ENCODE measurements at places on chromosomes 6 and 20. TPM values are rescaled to one million over a fixed set of nuclear protein-coding genes. Genes with fewer than 3 reads are reported as not detected.

Gene RBM24
- total RNA-seq = 12.5 TPM

Gene BACH2
- total RNA-seq = 0.46 TPM

Gene SLC22A2
- 1.1 TPM for total RNA-seq

Gene PSORS1C1
- total RNA-seq = 1.5 TPM

Gene MYBL2
- total RNA-seq = 48.8 TPM

Gene PLCG1
- total RNA-seq = 18.5 TPM

Gene SLC32A1
- not detected for total RNA-seq

Gene PRR18
- not detected for total RNA-seq

Gene CCN2
- total RNA-seq = 82.6 TPM

Gene IL17A
- not detected for total RNA-seq

GRCh38 chr20:32466739-32467505 is 108.8 kb downstream of the ASXL1 start:
- DNase-seq = no peak

DNA sequence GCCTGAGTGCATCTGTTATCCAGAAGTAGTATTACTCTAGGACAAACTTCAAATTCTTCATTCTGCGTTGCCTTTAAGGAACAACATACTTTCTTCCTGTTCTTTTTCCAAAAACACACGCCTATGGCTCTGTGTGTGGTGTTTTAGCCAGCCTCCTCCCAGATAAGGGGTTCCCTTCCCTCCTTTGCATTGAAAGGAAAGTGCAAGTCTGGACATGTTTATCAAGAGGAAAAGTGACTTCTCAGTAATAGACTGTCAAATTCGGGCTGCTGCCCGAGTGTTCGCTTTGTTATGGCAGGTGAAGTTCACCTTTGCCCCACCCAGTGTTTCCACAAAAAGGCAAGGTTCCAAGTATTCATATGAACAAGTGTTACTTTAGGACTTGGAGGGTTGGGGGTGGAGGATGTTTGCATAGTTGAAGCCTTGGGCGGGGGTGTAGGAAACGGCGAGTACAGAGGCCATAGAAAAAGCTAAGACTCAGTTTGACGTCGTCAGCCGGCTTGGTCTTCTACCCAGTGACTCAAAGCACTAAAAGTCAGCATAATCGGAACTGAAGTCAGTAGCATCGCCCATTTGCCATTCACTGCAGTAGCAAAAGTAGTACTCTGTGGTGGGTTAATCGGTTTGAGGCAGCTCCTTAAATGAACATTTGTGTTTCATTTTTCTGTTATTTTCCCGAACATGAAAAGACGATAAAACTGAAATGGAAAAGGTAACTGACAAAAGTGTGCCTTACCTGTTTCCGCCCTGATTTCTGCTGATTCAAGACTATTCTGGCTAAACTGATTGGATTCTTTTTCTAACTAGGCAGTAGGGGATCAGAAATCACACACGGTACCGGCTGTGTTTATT is 12.5 kb downstream of the PRDM1 start:
- DNase-seq = peak; percentile 63

DNA sequence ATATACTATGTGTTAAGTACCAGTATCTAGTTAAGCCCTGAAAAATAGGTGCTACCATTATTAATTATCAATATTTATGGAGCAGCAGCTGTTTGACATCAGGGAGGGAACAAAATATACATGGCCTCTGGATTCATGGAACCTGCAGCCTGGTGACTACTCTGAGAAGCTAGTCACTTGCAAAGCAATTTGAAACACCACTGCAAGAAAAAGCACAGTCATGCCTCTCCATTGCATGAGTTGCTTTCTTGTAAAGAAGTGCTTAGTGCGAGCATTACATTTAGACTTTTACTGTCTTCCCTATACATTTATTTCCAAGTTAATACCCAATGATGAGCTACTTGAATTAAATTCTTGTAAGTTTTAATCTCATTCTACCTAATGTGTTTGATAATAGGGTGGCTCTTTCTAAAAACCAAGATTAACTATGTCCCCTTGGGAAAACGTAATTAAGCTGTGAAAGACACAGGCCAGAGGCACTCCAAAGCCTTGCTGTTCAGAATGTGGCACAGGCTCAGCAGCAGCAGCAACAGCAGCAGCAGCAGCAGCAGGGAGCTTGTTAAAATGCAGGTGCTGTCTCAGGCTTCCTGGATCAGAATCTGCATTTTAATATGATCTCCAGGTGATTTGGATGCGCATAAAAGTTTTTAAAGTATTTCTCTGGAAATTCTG is 83.6 kb downstream of the PFDN4 start:
- no peak for DNase-seq

DNA sequence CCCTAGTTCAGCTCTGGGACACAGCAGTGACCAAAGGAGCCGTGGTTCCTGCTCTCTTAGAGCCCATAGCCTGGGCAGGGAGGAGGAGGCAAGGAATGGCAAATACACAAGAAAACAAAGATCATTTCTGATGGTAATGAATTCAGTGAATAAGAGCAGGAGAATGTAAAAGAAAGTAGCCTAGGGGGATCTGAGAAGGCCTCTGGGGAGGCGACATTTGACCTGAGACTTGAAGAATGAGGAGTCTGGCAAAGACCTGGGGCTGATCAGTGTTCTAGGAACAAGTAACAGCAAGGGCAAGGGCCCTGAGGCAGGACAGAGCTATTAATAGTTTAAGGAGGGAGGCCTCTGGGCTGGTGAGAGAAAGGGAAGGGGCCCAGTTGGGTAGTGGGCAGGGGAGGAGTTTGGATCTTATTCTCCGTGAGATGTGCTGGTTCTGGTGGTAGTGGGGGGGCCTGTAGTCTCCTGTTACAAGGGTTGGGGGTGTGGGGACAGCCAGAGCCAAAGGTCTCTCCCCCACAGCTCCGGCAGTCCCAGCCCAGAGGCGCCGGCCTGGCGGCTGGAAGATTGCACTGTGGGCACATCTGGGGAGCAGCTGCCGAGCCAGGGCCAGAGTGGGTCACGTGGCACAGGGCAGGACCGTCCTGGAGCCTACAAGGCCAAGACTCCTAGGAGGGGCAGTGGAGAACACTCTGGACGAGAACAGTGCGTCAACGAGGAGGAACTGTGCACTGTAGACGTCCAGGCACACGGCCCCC is 9.3 kb upstream of the ID1 start:
- peak; percentile 91 for DNase-seq

DNA sequence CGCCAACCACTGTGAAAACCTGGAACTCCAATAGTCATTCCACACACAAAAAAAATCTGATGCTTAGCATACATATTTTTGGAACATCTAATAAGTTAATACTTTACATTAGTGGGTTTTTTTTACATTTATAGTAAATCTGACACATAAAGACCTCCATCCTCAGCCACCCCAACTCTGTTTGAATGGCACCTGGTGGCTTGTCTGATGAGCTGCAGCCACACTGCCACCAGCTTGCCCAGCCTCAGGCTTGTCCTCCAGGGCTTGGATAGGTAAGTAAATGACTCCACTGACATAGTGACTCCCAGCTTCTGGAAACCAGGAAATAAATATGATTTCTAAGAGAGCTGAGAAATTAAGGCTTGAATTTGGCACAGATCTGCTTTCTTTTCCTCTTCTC is 71.5 kb downstream of the ZNF133 start:
- no peak for DNase-seq

- DNase-seq = no peak
Observed at GRCh38 chr6:25237579-25237978, 41.6 kb upstream of the CARMIL1 start.

DNA sequence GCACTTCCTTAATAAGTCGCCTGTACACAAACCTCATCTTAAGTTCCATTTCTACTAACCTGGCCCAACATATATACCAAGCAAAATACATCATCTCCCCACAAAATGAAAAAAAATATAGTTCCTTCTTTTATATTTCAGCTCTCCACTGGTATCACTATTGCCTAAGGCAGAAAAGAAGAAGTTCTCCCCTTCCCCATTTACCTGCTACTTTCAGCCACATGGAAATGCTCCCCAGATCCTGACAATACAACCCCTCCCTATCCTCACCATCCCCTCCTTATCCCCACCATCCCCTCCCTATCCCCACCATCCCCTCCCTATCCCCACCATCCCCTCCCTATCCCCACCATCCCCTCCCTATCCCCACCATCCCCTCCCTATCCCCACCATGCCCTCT is 175.7 kb downstream of the LINC00237 start:
- DNase-seq = no peak

- DNase-seq = no peak
Observed at GRCh38 chr20:7744411-7744810, 195.8 kb downstream of the HAO1 start.

- no peak for DNase-seq
Observed at GRCh38 chr20:50633361-50633760, 58.0 kb downstream of the RIPOR3 start.

DNA sequence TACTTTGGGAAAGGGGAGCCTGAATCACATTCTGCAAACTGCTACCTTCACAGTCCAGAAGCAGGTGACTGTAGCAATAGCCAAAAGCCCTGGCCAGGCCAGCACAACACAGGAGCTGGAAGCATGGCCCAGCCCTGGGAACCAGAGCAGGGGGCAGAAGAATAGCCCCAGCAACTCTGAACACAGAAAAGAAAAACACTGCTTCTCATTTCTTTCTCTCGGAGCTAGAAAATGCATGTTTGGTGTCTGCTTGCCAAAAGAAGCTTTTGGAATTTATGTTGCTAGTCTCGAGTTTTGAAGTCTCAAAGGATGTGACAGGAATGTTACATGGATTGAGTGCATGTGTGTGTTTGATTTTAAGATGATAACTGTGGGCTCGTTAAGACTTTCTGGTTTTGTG is 79.8 kb upstream of the SCAF8 start:
- DNase-seq = no peak

GRCh38 chr6:134299236-134299635 is 18.7 kb downstream of the SGK1 start:
- peak; percentile 66 for DNase-seq

DNA sequence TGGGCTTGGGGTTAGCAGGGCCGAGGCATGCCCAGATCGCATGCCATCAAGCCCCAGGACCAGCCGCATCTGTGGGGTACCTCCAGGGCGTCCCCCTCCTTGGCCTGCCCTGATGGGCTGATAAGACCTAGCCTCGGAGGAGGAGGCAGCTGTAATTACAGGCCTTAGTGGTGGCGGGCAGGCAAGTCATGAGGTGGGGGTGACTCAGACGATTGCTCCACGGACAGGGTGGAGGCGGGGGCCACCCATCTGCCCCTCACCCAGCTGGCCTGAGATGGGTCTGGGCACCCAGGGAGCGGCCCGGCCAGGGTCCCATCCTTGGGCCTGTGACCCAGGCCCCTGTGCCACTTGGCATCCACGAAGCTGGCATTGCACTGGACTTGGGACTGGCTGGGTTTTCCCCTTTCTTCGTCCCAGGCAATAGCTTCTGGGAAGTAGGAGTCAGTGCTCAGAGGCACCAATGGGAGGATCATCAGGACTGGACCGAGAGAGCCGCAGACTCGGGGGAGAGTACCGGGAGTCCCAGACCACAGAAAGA is 57.5 kb downstream of the CEBPB start:
- DNase-seq = peak; percentile 86

GRCh38 chr6:29967379-29968010 is 25.2 kb downstream of the HLA-A start:
- DNase-seq = peak; percentile 69

- DNase-seq = no peak
Observed at GRCh38 chr6:145235207-145235606, 500.1 kb downstream of the EPM2A start.

DNA sequence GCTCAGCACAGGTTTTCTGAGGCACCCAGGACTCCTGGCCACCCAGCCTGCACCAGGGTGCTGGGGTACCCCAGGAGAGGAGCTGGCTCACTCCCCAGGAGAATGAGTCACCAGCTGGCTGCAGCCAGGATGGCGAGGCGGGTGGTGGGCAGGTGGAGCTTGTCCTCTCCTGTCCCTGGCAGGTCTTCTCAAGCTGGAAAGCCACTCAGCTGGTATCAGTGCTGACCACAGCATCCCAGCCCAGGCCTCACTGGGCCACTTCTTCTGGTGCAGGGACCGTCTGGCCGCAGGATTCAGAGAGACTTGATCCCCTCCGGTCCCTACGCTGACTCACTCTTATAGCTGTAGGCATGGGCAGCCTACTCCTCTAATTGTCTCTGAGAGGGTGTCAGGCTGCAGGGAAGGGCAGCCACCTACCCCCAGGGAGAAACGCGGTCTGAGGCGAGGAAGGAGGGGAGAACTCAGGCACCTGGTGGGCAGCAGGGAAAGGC is 22.2 kb downstream of the TFEB start:
- peak; percentile 83 for DNase-seq

GRCh38 chr6:13794184-13794583 is 20.2 kb downstream of the MCUR1 start:
- DNase-seq = peak; percentile 88

DNA sequence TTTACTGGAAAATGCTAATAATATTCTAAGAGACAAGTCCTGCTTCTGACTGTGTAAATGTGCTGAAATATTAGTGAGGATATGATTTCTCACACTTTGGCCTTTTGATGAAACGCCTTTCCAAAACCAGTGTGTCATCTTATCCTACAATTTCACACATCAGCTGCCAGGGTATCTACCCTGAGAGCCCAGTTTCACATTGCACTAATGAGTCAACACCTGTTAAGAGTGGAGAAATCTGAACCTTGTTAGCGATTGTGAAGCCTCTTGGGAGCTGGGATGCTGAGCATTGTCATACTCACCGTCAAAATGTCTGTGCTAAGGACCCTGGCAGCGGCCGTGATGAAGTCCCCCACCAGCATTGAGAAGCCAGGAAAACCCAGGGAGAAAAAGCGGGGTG is 166.0 kb downstream of the RALGAPA2 start:
- DNase-seq = no peak

DNA sequence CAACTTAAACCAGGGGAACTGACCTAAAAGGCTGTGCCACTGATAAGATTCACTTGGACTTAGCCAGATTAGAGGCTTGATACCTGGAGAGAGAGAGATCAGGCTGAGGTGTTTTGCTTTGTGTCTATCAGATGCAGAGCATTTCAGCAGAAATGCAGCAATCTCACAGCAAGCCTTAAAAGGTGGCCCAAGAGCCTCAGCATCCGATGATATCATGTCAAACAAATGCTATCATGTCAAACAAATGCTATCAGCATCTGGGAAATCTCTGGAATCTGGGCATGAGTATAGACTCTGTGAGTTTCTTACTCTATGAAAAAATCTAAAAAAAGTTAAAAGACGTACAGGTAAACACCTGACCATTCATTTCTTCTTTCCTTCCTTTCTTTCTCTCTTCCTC is 718.9 kb downstream of the EYS start:
- DNase-seq = no peak

GRCh38 chr6:105001906-105002305 is 45.0 kb downstream of the LIN28B start:
- DNase-seq = no peak

DNA sequence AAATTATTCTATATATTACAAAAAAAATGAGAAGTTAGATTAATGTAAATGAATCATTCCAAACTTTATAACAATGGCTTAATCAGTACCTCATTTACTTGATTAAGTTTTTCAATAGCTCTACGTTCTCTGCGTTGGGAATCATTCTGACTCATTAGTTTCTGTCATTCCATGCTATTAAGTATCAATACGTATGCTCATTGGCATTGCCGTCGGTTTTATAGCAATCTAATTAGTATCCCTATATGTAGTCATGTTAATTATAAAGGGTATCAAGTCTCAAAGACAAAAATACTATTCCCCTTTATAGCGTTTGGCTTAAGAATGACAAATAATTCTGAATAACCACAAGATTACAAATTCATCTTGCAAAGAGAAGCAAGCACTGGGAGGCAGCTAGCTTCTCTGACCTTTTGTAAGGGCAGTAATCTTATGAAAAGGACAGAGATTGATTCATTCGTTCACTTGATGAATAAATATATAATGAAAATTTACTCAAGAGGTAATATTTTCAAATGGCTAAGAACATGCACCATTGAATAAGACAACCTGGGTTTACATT is 41.8 kb downstream of the OLIG3 start:
- DNase-seq = no peak

GRCh38 chr6:163152701-163153100 is 261.8 kb upstream of the QKI start:
- no peak for DNase-seq

- DNase-seq = no peak
Observed at GRCh38 chr6:85637579-85637978, 5.1 kb downstream of the SYNCRIP start.
